ENCODE measurements at places on chromosomes 6 and 20.
A peak's percentile ranks its signal among the peaks of the same experiment; 100 is the strongest.

GRCh38 chr6:157830354-157831017, 7.4 kb downstream of the SNX9 start:
- DNase-seq, result no peak

- peak; percentile 91 for DNase-seq
Measured at GRCh38 chr6:13395272-13396237, 67.2 kb upstream of the TBC1D7 start.

GRCh38 chr6:13742961-13743735, 31.5 kb upstream of the RANBP9 start:
- no peak for DNase-seq

GRCh38 chr20:46139266-46139889, 21.3 kb downstream of the CD40 start:
- DNase-seq, result no peak

- no peak for DNase-seq
Measured at GRCh38 chr6:166325383-166326042, 16.8 kb downstream of the SFT2D1 start.

DNA sequence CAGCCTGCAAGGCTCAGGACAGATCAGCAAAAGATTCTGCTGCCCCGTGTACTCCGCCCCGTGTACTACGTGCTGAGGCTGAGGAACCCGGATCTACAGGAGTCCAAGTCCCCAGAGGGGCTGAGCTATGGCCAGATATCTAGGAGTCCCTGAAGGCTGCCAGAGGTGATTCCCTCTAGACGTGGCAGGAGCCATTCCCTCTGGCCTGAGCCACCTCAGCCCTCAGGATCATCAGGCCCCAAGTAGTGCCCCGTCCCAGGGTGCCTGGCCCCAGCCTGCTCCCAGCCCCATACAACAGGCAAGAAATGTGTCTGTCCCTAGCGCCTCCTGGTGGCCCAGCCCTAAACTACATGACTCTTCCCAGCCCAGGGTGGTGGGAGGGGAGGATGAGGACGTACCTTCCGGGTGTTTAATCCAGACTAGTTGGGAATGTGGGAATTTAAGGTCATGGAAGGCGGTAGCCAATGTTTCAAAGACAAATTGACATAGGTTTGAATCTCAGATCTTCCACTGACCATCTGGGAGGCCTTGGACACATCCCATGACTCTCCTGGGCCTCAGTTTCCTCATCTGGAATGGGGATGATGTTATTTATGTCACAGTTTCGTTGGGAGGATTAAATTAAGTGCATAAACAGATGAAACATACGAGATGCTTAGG, 49.4 kb upstream of the PTPN1 start:
- peak; percentile 80 for DNase-seq

DNA sequence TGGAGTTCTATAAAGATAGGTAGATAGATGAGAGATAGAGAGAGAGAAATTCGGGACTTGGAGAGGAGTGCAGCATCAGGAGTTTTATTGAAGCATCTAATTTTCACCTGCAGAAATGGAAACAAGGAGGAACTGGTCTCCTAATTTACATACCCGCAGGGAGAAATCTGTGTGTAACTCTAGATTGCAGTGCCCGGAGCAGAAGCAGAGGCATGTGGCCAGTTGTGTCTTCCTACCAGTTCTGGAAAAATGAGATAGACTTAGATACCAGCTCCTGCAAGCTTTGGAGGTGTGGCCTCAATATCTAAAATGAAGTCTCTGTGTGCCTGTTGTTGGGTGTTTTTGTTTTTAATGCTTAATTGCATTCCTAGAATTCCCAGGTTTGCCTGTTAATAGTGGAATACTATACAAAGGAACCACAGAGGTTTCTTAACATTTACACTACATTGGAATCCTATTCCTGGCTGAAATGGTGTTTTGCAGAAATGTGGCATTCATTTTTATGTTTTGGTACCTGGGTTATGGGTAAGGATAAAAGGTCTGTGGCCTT, 57.4 kb downstream of the DTD1 start:
- DNase-seq, result no peak

DNA sequence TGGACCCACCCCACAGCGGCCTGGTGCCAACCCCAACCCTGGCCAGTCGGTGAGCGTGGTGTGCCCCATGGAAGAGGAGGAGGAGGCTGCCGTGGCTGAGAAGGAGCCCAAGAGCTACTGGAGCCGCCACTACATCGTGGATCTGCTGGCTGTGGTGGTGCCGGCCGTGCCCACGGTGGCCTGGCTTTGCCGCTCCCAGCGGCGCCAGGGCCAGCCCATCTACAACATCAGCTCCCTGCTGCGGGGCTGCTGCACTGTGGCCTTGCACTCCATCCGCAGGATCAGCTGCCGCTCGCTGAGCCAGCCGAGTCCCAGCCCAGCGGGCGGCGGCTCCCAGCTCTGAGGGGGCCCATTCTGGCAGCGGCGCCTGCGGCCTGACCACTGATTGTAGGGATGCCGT, 23.2 kb downstream of the SDCBP2 start:
- DNase-seq, result no peak

DNA sequence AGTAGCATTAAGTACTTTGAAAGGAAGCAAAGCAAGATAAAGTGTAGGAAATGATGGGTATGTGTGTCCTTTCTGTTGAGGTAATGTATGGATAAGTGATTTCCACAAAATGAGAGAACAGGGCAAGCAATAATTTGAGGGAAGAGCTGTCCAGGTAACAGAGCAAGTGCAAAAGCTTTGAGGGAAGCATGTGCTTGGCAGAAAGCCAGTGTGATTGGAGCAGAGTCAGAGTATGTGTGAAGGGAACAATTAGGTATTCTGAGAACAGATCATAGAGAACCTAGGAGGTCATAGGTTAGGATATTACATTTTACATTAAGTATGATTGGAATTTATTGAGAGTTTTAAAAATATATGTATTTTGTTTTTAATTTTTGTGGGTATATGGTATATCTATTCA, 30.2 kb upstream of the MAN1A1 start:
- DNase-seq, result no peak

DNA sequence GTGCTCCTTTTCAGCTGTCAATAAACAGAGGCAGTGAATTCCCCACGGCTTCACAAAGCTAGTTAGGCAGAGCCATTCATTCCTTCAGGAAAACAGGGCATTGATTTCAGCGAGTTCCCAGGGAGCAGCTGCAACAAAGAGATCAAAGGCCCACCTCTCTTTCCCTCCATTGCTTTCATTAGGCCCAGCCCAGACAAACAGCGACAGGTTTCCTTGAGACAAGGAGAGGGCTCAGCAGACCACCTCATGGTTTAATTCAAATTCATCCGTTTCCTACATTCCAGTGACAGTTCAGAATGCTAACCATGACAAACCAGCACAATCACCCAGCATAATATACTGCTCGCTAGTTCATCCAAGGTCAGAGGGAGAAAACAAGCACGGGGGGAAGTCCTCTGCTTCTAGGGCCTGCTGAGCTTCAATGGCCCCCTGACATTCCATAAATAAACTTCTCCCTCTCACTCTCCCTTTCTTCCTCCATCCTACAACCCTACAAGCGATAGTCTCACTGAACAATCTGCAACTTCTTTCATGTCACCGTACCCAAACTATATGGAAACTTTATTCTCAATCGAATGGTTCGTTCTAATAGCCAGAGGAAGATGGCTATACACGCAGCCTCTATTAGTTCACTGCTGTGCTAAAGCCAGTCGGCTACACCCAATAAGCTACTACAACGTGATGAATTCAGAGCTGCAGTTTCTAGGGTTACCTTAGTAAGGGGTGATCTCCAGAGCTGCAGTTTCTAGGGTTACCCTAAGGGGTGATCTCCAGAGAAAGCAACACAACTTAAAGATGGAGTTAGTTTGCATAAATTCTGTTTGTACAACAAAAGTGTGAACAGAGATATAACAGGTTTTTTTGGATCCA, 34.7 kb downstream of the PLAGL1 start:
- DNase-seq, result no peak

DNA sequence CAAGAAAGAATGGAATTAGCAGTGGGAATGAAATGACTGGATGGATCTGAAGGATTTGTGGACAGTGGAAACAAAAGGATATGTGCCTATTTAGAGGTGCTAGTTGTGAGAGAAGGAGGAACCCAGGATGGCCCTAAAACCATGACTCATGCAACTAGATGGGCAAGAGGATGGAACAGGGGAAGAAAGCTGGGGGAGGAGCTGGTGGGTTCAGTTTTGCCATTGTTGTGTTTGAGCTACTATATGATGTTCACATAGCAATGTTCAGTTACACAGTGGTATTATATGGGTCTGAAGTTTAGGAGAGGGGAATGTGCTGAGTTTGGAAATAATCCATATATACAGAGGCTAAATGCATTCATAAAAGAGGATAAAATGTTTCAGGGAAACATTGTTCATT, 125.7 kb upstream of the SSTR4 start:
- DNase-seq, result no peak

DNA sequence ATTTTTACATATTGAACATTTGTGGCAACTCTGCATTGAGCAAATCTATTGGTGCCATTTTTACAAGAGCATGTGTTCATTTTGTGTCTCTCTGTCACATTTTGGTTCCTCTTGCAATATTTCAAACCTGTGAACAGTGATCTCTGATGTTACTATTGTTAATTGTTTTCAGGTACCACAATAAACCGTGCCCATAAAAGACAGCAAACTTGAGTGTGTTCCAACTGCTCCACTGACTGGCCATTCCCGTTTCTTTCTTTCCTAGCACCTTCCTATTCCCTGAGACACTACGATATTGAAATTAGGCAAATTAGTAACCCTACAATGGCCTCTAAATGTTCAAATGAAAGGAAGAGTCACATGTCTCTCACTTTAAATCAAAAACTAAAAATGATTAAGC, 79.6 kb downstream of the REV3L start:
- no peak for DNase-seq

GRCh38 chr6:114936080-114936479, 593.3 kb upstream of the HS3ST5 start:
- no peak for DNase-seq

- no peak for DNase-seq
Measured at GRCh38 chr20:63639093-63639975, 12.4 kb upstream of the GMEB2 start.

DNA sequence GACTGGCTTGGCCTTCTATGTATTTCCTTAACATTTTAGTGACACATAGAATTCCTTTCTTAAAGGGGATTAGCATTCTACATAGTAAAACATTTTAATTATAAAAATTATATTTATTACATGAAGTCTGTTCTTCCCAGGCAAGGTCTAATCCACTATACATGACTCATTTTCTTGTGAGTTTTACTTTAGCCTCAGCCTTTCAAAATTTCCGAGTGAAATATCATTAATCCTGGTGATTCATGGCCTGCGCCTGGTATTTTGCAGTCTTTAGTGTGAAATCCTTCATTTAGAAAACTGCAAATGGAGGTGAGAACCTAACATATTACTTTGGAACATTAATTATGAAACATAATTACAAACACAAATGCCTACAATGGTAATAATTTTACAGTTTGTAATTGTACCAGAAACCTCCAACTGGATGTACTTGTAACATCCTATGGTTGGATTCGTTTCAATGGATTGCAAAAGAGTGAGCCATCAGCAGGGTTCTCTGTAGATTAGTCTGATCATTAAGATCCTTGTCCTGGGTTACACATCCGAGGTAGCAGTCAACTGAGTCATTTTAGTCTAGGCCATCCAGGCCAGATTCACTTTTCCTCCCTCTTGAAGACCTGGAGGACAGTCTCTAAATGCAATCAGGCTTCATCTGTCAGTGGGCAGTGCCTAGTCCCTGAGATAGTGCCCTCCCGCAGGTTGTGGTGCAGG, 272.0 kb downstream of the PACRG start:
- peak; percentile 32 for DNase-seq

DNA sequence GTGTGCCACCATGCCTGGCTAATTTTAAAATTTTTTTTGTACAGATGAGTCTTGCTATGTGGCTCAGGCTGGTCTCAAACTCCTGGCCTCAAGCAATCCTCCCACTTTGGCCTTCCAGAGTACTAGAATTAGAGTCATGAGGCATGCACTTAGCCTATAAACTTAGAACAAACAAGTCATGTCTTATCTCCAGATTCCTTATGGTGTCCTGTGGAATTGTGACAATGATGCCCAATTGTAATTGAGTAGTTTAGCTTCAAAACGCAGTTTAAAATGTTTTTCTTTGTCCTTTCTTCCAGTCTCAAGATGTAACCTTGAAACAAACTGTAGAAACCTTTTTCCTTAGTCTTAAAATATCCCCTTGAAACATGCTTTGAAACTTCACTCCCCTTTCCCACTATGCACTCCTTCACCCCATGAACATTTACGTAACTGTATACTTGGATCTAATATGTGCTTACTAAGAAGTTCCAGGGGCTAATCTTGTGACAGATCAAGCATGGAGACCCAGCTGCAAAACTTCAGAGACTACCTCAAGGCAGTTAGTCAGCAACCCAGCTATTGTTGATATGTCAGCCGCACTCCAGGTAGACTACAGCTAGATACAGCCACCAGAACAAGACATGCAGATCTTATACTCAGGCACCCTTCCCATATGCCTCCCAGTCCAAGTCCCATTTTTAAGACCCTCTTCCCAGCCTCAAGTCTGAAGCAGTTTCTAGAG, 46.2 kb downstream of the MAN1A1 start:
- DNase-seq, result no peak

DNA sequence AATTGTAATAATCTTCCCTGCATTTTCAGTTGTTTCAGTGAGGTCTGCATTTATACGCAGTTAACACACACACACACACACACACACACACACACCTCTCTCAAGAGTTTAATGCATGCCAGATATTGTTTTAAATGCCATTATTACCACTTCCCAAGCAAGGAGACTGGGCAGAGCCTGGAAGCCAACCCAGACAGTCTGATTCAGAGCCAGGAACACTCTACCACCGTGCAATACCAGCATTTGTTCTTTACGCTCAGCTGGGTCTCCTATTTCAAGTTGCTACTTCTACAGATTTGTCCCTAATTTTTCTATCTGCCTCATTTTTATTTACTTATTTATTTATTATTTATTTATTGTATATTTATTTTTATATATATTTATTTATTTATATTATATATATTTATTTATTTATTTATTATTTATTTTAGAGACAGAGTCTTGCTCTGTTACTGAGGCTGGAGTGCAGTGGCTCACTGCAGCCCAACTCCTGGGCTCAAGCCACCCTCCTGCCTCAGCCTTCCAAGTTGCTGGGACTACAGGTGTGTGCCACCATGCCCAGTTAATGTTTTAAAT, 68.4 kb downstream of the PCSK2 start:
- DNase-seq, result no peak

DNA sequence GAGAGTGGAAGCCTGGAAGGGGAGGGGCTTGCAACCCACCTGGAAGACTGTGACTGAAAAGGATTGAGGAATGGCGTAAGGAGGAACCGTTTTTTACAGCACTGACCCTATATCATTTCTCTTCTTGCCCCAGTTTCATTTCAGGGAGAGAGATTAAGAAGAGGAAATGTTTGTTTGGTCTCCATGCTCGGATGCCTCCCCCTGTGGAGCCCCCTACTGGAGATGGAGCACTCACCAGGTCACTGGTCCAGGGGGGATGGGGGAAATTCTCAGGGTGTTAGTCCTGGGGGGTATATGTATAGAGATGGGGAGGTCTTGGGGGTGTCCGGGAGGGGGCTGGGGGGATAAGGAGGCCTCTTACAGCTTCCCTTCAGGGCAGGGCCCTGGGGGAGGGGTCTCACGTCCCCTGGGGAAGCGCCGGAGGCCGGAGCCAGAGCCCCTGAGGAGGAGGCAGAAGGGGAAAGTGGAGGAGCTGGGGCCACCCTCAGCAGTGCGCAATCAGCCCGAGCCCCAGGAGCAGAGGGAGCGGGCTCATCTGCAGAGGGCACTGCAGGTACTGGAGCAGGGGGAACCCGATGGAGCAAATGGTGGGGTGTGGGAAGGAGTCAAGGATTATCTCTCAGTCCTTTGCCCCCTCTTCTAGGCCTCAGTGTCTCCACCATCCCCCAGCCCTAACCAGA, 3.2 kb downstream of the CUTA start:
- DNase-seq, result no peak

- peak; percentile 75 for DNase-seq
Measured at GRCh38 chr6:121436960-121437850, 1.8 kb downstream of the GJA1 start.

- DNase-seq, result no peak
Measured at GRCh38 chr6:130396722-130397121, 30.9 kb downstream of the TMEM200A start.

Data from Daoy (cell line).